ENCODE measurements at places on chromosomes 11 and 22. TPM values are rescaled to one million over a fixed set of nuclear protein-coding genes. Genes with fewer than 3 reads are reported as not detected.

GRCh38 chr11:36002196-36002595 is 58.3 kb downstream of the LDLRAD3 start:
- no peak overlapping the region for H3K27ac ChIP-seq
- no peak overlapping the region for H3K4me3 ChIP-seq
- no peaks in the 10 kb centered on the region for H3K36me3 ChIP-seq
- H3K27me3 ChIP-seq: peaks cover 11% of the 10 kb centered on the region
- no peaks in the 10 kb centered on the region for H3K4me1 ChIP-seq

DNA sequence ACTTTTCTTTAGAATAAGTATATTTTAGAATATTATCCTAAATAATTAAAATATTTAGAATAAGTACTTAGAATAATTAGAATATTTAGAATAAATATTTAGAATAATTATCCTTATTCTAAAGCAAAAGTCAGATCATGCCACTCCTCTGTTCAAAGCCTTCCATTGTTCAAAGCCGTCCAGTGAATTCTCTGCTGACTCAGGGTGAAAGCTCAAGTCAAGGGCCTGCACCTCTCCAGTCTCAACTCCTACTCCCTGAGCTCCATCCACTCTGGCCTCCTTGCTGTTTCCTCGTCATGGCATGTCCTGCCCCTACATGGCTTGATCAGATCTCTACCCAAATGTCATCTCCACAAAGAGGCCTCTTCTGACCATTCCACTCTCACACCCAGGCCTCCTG is 30.0 kb downstream of the PLEKHA7 start:
- no peak overlapping the region for H3K4me3 ChIP-seq
- peaks cover 24% of the 10 kb centered on the region for H3K27me3 ChIP-seq
- H3K27ac ChIP-seq: no peak overlapping the region
- no peaks in the 10 kb centered on the region for H3K4me1 ChIP-seq
- H3K36me3 ChIP-seq: no peaks in the 10 kb centered on the region

DNA sequence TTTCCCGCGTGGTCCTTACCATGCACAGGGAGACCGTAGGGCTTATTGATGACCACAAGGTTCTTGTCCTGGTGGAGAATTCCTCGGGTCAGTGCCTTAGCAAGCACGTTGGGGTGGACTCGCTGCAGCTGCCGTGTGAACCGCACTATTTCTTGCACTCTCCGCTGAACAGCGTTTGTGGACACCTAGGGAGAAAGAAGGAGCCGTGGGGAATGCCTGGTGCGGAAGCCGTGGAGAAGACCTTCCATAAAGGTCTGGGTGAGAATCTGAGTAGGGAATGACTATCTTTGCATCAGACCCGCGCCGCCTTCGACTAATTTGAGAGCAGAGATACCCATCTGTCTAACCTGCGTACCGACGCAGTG is 597 bp downstream of the RPUSD4 start:
- DNase-seq: no peak
- H3K36me3 ChIP-seq: peaks cover 44% of the 10 kb centered on the region
- no peaks in the 10 kb centered on the region for H3K4me1 ChIP-seq

DNA sequence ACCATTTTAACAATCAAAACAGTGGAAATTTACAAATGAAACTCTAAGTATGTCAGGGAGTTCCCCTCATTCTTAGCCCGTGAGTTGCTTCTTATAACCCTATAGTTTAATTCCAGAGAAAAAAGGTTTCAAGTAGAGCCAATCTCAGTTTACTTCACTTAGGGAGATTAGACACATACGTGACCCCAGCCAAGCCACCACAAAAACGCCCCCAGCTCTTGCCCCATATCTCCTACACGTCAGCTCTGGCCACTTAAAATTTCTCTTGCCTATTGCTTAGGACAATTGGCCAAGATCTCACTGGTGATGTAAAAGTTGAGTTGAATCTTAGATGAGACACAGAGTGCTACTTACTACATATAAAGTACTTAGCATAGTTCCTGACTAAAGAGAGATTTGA is 166.4 kb downstream of the ETS1 start:
- H3K27ac ChIP-seq: no peak overlapping the region
- no peaks in the 10 kb centered on the region for H3K36me3 ChIP-seq
- H3K4me1 ChIP-seq: no peaks in the 10 kb centered on the region
- no peak overlapping the region for H3K4me3 ChIP-seq

DNA sequence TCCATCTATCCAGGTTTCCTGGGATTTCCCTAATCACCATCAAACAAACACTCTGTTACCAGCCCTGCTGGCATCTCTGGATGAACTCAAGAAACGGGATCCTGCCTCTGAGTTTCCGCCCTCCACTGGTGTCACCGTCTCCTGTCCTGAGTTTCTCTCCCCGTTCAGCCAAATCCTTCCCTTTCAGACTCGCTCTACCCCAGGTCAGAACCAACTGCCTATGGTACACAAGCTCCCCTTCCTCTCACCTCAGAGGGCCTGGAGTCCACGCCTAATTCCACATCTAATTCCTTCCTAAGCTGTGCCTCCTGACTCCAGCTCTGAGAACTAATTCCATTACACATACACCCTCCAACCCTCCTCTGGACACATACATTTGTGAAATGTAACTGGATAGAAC is 96.1 kb downstream of the SHANK2 start:
- H3K4me1 ChIP-seq: no peaks in the 10 kb centered on the region
- H3K27ac ChIP-seq: no peak overlapping the region
- no peak for DNase-seq
- H3K4me3 ChIP-seq: no peak overlapping the region

GRCh38 chr11:16781936-16782919 is 43.8 kb downstream of the C11orf58 start:
- peaks cover 9% of the 10 kb centered on the region for H3K4me1 ChIP-seq
- H3K27ac ChIP-seq: no peak overlapping the region

- peak overlapping the region; percentile 76 for H3K4me3 ChIP-seq
- peaks cover 50% of the 10 kb centered on the region for H3K4me1 ChIP-seq
- no peak for DNase-seq
- H3K27me3 ChIP-seq: no peaks in the 10 kb centered on the region
- H3K36me3 ChIP-seq: peaks cover 40% of the 10 kb centered on the region
Observed at GRCh38 chr11:32433914-32434355, 1.4 kb downstream of the WT1 start.

GRCh38 chr11:120749395-120749794 is 237.8 kb downstream of the GRIK4 start:
- no peak for DNase-seq
- H3K27ac ChIP-seq: no peak overlapping the region
- no peaks in the 10 kb centered on the region for H3K36me3 ChIP-seq
- H3K4me1 ChIP-seq: no peaks in the 10 kb centered on the region
- H3K27me3 ChIP-seq: no peaks in the 10 kb centered on the region
- H3K4me3 ChIP-seq: no peak overlapping the region

GRCh38 chr11:1293619-1294015 is 15.8 kb downstream of the TOLLIP start:
- H3K27me3 ChIP-seq: no peaks in the 10 kb centered on the region
- no peaks in the 10 kb centered on the region for H3K4me1 ChIP-seq
- H3K27ac ChIP-seq: no peak overlapping the region
- H3K4me3 ChIP-seq: no peak overlapping the region
- H3K36me3 ChIP-seq: peaks cover 32% of the 10 kb centered on the region
- DNase-seq: no peak

DNA sequence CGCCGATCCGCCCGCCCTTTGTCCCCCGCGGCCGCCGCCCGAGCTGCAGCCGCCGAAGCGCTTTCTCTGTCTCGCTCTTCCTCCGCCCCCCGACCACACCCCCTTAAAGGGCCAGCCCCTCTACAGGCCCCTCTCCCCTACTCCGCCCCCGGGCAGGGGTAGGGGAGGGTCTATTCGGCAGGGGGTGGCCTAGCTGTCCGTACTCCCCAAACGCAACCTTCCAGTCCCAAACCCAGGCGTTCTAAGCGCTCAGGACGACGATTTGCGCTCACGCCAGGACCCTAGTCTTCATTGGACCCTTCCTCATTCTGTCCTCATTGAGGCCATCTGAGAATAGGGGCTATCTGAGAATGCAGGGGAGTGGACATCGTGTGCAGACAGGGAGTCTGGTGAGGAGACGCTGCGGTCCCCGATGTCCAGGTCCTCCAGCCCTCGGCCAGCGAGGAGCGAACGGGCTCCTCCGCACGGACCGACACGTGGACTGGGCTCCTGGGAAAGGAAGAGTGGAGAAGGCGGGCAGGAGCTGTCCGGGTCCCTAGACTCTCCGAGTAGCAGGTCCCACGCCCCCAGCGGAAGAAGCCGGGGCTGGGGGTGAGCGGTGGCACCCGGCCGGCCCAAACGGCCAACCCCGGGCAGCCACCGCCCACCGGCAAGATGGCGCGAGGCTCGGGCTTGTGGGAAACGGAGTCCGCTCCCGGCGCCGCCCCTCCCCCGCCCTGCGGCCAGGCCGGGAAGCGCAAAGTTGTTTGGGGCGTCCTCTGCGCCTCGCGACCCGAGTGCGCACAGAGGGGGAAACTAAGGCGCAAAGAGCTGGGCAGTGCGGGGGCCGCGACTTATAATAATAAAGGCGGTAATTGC is at the start of gene PPP1R14B:
Gene PPP1R14B (minus strand): TSS at position 73 of the 858 bp plus-strand sequence. CDS start 270 bp downstream, outside the sequence.
- H3K4me1 ChIP-seq: peaks cover 92% of the 10 kb centered on the region
- peak within 1 kb of the TSS; percentile 98 for H3K27ac ChIP-seq
- H3K36me3 ChIP-seq: peaks cover 37% of the 10 kb centered on the region
- no peaks in the 10 kb centered on the region for H3K27me3 ChIP-seq
- DNase-seq: peak; percentile 72
- peak within 1 kb of the TSS; percentile 98 for H3K4me3 ChIP-seq

- peaks cover 41% of the 10 kb centered on the region for H3K27me3 ChIP-seq
- no peak overlapping the region for H3K4me3 ChIP-seq
- H3K27ac ChIP-seq: no peak overlapping the region
- peaks cover 35% of the 10 kb centered on the region for H3K4me1 ChIP-seq
Observed at GRCh38 chr11:117820516-117820915, 4.0 kb downstream of the FXYD2 start.

GRCh38 chr11:6377902-6378639 is 12.2 kb upstream of the SMPD1 start:
- no peak for DNase-seq
- H3K36me3 ChIP-seq: no peaks in the 10 kb centered on the region
- peaks cover 23% of the 10 kb centered on the region for H3K27me3 ChIP-seq
- H3K27ac ChIP-seq: no peak overlapping the region
- no peaks in the 10 kb centered on the region for H3K4me1 ChIP-seq

DNA sequence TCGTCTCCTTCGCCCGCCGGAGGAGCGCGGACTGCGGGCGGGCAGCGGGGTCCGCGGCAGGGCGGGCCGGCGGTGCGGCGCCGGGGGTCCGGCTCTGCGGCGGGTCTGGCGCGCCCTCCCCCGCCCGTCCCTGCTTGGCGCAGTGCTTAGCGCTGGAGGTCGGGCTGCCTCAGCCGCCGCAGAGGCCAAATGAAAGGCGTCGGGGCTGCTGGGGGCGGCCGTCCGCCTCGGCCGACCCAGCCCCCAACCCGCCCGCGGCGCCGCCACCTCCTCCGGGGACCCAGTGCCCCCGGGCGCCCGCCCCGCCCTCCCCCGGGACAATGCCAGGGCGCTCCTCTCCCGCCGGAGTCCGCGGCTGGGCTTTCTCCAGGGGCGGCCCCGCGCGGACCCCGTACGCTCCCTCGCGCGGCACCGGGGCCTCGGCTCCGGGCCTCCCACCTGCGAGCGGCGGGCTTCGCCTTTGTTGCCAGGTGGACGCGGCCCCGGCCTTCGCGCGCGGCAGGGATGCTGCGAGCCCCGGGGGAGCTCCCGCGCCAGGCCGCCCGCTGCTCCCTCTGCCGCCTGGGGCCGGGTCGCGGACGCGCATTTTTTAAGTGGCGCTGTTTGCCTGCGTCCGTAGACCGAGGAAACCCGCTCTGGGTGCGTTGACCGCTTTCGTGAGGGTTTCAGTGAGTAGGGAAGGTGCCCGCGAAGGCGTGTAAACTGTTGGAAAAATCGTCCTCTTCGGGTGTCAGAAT is 583 bp downstream of the APLP2 start:
- peak; percentile 65 for DNase-seq
- peak overlapping the region; percentile 90 for H3K27ac ChIP-seq
- H3K4me1 ChIP-seq: peaks cover 11% of the 10 kb centered on the region
- H3K4me3 ChIP-seq: peak overlapping the region; percentile 78

- H3K4me3 ChIP-seq: peak overlapping the region; percentile 100
- no peaks in the 10 kb centered on the region for H3K27me3 ChIP-seq
- H3K36me3 ChIP-seq: peaks cover 28% of the 10 kb centered on the region
- H3K4me1 ChIP-seq: peaks cover 54% of the 10 kb centered on the region
- peak overlapping the region; percentile 99 for H3K27ac ChIP-seq
Observed at GRCh38 chr11:746289-747157, 741 bp upstream of the TALDO1 start.

Gene INPP5J
- total RNA-seq: 7.0 TPM

Gene CECR2
- 1.00 TPM for total RNA-seq

Gene SLC43A3
- total RNA-seq: 257 TPM

Gene APOBEC3B
- 43.6 TPM for total RNA-seq

Gene PLAAT5
- not detected for total RNA-seq

All from K562 (cell line).